ENCODE measurements at places on chromosomes 16 and 17. TPM values are rescaled to one million over a fixed set of nuclear protein-coding genes. Genes with fewer than 3 reads are reported as not detected.

GRCh38 chr17:19714542-19715411, 1.6 kb downstream of the SLC47A2 start:
- no peak for DNase-seq

GRCh38 chr17:49676276-49676868, 1.5 kb downstream of the SPOP start:
- DNase-seq = no peak

- DNase-seq = peak; percentile 89
Observed at GRCh38 chr17:74417178-74418045, 14.5 kb upstream of the GPRC5C start.

GRCh38 chr16:62205459-62205858, 169.2 kb upstream of the CDH8 start:
- DNase-seq = no peak

GRCh38 chr17:19538095-19539039, 4.7 kb downstream of the SLC47A1 start:
- DNase-seq = no peak

- DNase-seq = peak; percentile 42
Observed at GRCh38 chr16:2511128-2511800, 2.5 kb upstream of the ATP6V0C start.

- no peak for DNase-seq
Observed at GRCh38 chr17:43372273-43372911, 26.4 kb upstream of the ARL4D start.

DNA sequence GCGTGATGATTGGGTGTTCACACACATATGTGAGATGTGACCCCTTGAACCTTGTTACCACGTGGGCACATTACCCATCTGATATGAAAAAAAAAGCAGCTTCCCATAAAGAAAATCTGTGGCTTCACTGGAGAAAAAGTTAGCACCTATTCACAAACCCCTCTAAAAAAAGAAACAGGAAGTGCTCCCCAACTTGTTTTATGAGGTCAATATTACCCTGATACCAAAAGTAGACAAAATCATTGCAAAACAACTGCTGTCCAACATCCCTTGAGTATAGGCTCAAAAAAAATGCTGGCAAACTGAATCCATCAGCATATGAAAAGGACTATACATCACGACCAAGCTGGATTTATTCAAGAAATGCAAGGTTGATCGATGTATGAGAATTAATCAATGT, 99.7 kb upstream of the RBL2 start:
- DNase-seq = no peak

DNA sequence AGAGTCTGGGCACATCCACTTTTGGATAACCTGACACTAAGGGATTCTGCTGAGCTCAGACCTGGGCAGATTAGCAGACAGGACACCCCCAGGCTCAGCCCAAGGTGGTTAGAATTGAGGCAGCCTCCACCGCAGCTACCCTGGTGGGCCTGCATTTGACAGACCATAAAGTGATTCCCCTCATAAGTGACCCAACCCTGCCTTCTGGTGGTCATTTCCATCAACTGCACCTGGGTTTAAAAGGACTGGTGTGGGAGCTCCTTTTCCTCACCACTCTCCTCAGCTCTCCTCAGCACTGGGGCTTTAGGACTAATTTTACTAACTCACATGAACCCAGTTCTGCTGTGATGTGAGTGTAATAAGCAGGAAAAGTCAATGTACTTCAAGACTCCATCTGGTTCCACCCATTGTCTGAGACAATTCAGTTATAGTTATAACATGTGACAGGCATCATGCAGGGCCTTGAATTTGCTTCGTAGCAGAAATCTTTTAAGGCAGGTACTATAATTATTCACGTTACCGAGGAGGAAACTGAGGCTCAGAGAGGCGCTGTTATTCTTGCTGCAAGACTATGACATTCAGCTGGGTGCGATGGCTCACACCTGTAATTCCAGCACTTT, 42.5 kb downstream of the MYH3 start:
- DNase-seq = peak; percentile 34

DNA sequence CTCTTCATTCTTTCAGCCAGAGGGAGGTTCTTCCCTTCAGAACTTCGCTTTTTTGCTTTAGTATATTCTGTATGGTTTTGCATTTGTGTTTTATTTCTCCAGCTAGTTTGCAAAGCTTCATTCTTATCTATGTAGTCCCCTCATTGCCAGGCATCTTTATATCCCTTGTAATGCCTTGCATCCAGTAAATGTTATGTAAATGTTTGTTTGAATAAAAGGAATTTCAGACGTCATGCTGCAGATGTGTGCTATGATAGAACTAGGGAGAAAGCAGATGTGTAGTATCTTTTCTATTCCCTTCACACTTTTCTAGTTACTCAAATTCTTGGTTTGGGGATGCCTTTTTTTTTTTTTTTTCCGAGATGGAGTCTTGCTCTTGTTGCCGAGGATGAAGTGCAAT, 62.6 kb upstream of the RASL10B start:
- no peak for DNase-seq

GRCh38 chr17:82548681-82549303, 29.3 kb downstream of the FOXK2 start:
- DNase-seq = no peak

- DNase-seq = no peak
Observed at GRCh38 chr17:69227541-69227940, 1.1 kb downstream of the ABCA10 start.

DNA sequence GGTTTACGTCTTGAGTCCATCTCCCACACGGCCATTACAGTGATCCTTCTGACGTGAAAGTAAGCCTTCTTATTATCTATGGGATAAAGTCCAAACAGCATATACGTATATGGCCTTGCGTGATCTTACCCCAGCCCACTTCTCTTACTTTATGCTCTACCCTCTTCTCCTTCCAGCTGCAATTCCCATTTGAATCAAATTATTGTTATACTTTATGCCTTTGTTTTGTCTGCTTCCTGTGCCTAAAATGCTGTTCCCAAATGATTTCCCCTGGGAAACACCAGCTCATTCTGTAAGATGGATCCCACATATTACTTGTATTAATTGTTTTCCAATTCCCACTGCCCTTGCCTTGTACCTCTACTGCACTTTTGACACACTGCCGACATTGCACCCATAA, 11.2 kb downstream of the UQCRC2 start:
- DNase-seq = no peak

GRCh38 chr16:89199241-89200123, 855 bp downstream of the SLC22A31 start:
- no peak for DNase-seq

- no peak for DNase-seq
Observed at GRCh38 chr16:1192384-1193073, 32.5 kb downstream of the TPSG1 start.

DNA sequence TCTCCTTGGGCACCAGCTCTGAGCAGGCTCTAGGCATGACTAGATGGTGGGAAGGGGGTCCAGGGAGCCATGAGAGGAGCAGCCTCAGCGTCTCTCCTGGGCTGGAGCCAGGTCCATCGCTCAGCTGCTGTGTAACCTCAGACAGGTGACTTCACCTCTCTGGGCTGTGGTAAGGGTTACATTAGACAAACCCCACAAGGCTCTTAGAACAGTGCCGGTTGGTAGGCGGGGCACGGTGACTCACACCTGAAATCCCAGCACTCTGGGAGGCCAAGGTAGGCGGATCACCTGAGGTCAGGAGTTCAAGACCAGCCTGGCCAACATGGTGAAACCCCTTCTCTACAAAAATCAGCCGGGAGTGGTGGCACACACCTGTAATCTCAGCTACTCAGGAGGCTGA, 18.1 kb upstream of the NPTX1 start:
- DNase-seq = no peak

DNA sequence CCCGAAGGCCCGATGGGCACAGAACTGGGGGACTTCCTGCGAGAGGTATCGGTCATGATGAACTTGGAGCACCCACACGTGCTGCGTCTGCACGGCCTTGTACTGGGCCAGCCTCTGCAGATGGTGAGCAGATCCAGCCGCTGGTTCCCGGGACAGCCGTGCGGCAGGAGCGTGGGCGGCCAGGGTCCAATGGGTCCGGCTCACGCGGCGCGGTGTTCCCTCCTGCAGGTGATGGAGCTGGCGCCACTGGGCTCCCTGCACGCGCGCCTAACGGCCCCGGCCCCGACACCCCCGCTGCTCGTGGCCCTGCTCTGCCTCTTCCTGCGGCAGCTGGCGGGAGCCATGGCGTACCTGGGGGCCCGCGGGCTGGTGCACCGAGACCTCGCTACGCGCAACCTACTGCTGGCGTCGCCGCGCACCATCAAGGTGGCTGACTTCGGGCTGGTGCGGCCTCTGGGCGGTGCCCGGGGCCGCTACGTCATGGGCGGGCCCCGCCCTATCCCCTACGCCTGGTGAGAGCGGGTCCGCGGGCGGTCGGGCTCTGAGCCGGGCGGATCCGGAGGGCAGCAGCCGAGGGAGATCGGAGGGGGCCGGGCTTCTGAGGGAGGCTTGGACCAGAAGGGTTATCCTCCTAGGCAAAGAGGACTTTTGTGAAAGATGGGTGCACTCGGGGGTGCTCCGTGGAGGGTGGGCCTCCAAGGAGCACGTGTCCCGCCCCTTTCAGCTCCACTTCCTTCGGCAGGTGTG, 3.0 kb downstream of the TNK1 start:
- DNase-seq = no peak

- DNase-seq = no peak
Observed at GRCh38 chr16:68596266-68596665, 48.8 kb upstream of the CDH3 start.

GRCh38 chr17:66548158-66548557, 245.7 kb downstream of the PRKCA start:
- DNase-seq = no peak

DNA sequence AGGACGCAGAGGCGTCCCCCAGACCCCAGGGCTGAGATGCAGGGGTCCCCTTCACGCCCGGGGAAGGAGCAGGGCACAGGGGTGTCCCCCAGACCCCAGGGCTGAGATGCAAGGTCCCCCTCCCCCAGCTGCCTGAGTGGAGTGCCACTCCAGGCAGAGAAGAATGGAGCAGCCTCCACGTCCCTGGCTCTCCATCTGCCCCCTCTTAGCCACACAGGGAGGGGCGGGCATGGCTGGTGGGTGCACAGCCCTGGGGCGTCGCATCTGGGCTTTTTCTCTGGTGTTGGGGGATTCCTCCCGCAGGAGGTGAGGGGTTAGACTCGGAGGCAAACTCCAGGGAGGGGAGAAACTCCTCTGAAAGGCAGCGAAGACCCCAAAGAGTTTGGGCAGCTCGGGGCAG, 17.5 kb downstream of the CIBAR2 start:
- DNase-seq = no peak

DNA sequence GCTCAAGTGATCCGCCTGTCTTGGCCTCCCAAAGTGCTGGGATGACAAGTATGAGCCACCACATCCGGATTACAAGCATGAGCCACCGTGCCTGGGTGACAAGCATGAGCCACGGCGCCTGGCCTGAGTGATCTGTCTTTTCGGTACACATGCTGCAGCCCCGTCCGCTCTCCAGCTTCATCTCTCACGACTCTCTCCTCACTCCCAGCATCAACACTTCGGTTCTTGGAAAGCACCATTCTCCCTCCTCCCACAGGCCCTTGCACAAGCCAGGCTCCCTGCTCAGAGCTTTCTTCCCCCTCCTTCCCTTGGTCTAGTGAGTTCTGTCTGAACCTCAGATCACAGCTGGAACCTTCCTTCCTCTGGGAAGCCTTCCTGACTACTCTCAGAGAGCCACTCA, 6.5 kb upstream of the NCBP3 start:
- DNase-seq = no peak

DNA sequence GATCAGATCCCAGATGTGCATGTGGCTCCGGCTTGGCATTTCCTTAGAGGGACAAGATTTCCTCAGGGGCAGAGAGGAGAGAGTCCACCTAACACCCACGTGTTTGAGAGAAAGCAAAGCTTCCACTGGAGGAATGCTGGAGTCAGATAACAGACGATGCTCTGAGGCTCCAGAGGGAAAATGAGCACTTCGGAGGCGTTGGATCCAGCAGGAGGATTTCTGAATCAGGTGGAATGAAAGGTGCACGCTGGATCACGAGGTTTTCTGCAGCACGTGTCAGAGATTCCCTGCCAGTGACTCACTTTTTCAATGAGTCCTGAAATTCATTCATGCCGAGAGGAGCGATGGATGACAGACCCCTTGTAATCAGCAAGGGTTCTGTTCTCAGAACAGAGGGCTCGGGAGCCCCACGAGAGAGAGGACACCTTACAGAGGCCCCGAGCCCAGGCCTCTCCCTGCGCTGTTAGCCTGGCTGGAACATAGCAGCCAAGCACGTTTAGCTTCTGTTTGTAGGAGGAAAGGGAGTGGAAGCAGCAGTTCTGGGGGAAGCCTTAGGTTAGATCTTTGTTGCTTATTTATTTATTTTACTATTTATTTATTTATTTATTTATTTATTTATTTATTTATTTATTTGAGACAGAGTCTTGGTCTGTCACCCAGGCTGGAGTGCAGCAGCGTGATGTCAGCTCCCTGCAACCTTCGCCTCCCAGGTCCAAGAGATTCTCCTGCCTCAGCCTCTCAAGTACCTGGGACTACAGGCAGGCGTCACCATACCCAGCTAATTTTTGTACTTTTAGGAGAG, 49.3 kb upstream of the JPH3 start:
- peak; percentile 26 for DNase-seq

- no peak for DNase-seq
Observed at GRCh38 chr16:55968221-55968620, 93.0 kb upstream of the CES5A start.

DNA sequence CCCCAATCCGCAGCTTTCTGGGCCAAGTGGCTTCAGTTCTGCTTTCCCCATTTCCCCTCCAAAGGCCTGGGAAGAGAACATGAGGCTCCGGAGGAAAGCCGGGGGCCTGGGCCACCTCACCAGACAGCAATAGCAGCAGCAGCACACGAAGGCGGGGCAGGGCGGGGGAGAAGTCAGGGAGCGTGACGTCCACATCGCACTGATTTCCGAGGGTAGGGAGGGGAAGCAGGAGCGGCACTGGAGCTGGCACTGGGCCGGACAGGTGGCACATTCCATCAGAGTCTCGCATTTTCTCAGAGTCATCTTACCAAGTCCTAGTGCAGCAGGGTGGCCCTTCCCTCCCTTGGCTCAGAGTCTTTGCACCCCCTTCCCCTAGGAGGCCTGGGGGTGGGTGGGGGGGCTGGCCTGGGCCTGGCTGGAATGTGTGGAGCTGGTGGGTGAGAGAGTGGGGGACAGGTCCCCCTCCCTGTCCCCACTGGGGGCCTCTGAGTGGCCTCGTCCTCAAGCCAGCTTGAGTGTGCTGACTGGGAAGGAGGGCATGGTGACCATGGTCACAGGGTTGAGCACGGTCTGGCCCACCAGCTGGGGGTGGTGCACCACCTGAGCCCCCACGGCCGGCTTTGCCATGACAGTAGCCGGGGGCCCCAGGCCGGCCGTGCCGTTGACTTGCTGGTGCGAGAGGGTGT, 14.3 kb downstream of the MNT start:
- peak; percentile 38 for DNase-seq

- DNase-seq = no peak
Observed at GRCh38 chr17:65941356-65941899, 250.5 kb downstream of the CEP112 start.

- DNase-seq = no peak
Observed at GRCh38 chr16:49494891-49495566, 121.4 kb downstream of the C16orf78 start.

The ENPP7 gene
- total RNA-seq = not detected

The PTX4 gene
- under 0.01 TPM for total RNA-seq

The KRTAP1-5 gene
- total RNA-seq = not detected

The C16orf46 gene
- 0.26 TPM for total RNA-seq

The CD300A gene
- total RNA-seq = not detected

The DNAAF8 gene
- total RNA-seq = under 0.01 TPM

The PERCC1 gene
- total RNA-seq = not detected

The SLC5A11 gene
- total RNA-seq = not detected

The RHBDL1 gene
- 14.0 TPM for total RNA-seq

The HOXB1 gene
- under 0.01 TPM for total RNA-seq

The ZNF688 gene
- total RNA-seq = 4.5 TPM

The SIAH1 gene
- total RNA-seq = 59.5 TPM

The PDF gene
- total RNA-seq = 25.6 TPM

The ITGA2B gene
- under 0.01 TPM for total RNA-seq

The PIRT gene
- not detected for total RNA-seq

The ARHGDIG gene
- 0.51 TPM for total RNA-seq

The C1QL1 gene
- not detected for total RNA-seq

All from bronchial epithelial cell (primary cell).